ENCODE measurements at places on chromosomes 16 and 17.

DNA sequence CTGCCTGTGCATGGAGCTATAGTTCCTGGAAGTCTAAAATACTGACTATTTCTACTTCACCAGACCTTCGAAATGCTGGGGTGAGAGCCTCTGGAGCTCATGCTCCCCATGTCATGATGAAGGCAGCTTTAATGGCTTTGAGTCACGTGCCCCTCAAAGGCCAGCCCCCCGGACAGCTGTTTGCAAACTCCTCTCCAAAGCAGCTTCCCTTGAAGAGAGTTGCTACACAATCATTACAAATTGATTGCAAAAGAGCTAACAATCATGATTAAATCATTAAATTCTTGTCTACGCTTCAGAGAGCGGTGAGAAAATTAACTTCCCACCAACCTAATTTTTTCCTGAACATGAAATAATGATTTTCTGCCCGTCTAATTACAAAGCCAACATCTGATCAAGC is 134.8 kb upstream of the IRX6 start:
- no peaks in the 10 kb centered on the region for H3K36me3 ChIP-seq
- H3K4me1 ChIP-seq = no peaks in the 10 kb centered on the region
- H3K4me3 ChIP-seq = no peak overlapping the region
- H3K27me3 ChIP-seq = peaks cover 12% of the 10 kb centered on the region
- DNase-seq = no peak

DNA sequence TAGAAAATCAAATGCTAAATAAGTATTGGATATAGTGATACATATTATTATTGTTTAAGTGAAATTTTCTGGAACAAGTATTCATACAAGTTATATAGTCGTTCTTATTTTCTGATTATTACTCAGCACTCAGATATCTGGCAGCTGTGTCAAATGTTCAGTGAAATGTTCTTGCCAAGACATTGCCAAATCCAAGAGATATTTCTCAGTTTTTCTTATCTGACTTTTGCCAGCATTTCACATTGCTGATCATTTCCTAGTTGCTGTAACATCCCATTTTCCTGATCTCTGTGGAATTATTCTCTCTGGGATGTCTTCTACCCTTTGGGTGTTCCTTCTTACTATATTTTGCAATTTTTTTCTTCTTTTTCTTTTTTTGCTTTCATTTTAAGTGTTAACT is 262.3 kb downstream of the KIF2B start:
- no peaks in the 10 kb centered on the region for H3K36me3 ChIP-seq
- no peak for DNase-seq
- no peaks in the 10 kb centered on the region for H3K27me3 ChIP-seq
- H3K27ac ChIP-seq = no peak overlapping the region
- no peaks in the 10 kb centered on the region for H3K4me1 ChIP-seq
- H3K4me3 ChIP-seq = no peak overlapping the region

DNA sequence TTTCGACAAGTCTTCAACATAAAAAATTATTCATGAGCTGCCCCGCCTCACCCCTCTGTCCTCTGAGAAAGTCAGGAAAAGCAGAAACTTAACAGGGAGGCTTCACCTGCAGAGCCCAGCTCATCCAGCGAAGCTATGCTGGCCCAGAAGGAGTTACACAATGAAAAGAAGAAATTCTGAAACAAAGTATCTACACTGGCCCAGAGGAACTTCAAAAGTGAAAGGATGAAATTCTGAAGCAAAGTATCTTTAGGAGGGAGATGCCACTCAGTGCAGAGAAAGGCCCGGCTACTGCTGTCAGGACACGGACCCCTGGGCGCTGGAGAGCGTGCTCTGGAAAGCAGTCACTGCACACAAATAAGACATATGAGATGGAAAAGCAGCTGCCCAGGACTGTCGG is 1.6 kb downstream of the GALNS start:
- DNase-seq = no peak
- no peaks in the 10 kb centered on the region for H3K36me3 ChIP-seq
- H3K4me3 ChIP-seq = no peak overlapping the region
- H3K27me3 ChIP-seq = no peaks in the 10 kb centered on the region

GRCh38 chr16:87235810-87236515 is 81.2 kb downstream of the C16orf95 start:
- H3K4me1 ChIP-seq = no peaks in the 10 kb centered on the region
- no peak for DNase-seq
- H3K36me3 ChIP-seq = no peaks in the 10 kb centered on the region
- H3K27me3 ChIP-seq = no peaks in the 10 kb centered on the region
- no peak overlapping the region for H3K4me3 ChIP-seq
- no peak overlapping the region for H3K27ac ChIP-seq

GRCh38 chr16:13560151-13560550 is 359.8 kb upstream of the ERCC4 start:
- no peak for DNase-seq
- H3K4me1 ChIP-seq = no peaks in the 10 kb centered on the region
- H3K27me3 ChIP-seq = no peaks in the 10 kb centered on the region
- H3K27ac ChIP-seq = no peak overlapping the region
- no peaks in the 10 kb centered on the region for H3K36me3 ChIP-seq
